HL-60 (cell line): ENCODE measurements at places on chromosomes 4 and X.

DNA sequence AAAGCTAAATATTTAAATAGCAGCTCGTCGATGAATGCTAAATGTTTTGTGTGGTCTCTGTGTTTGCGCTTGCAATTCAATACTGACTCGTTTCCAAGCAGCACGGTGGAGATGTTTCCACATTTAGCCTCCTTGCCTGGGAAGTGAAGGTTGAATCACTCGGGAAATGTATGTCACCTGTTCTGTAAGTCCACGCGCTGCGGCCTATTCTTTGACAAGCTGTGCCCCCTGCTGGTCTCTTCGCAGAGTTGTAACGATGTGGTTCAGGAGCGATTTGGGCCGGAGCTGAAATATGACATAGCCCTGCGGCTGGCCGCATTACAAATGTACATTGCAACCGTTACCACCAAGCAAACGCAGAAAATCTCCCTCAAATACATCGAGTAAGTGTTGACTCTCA lies 89.6 kb upstream of the PRPS2 start:
- peak; percentile 51 for DNase-seq

GRCh38 chr4:147749811-147750321 lies 18.0 kb downstream of the ARHGAP10 start:
- no peak for DNase-seq

- no peak for DNase-seq
Observed at GRCh38 chr4:105236202-105236915, 89.7 kb downstream of the TET2 start.

- no peak for DNase-seq
Observed at GRCh38 chr4:110514889-110515479, 39.0 kb downstream of the ENPEP start.

- no peak for DNase-seq
Observed at GRCh38 chrX:3244203-3244743, 102.2 kb downstream of the MXRA5 start.

GRCh38 chr4:134024251-134024650 lies 177.3 kb downstream of the PABPC4L start:
- no peak for DNase-seq

- no peak for DNase-seq
Observed at GRCh38 chr4:56238251-56238650, 149.0 kb downstream of the AASDH start.

GRCh38 chr4:74640111-74640903 lies 154.0 kb downstream of the BTC start:
- no peak for DNase-seq

- DNase-seq: no peak
Observed at GRCh38 chr4:87309625-87310024, 13.1 kb downstream of the HSD17B13 start.

GRCh38 chr4:184662236-184662635 lies 12.7 kb downstream of the PRIMPOL start:
- no peak for DNase-seq

DNA sequence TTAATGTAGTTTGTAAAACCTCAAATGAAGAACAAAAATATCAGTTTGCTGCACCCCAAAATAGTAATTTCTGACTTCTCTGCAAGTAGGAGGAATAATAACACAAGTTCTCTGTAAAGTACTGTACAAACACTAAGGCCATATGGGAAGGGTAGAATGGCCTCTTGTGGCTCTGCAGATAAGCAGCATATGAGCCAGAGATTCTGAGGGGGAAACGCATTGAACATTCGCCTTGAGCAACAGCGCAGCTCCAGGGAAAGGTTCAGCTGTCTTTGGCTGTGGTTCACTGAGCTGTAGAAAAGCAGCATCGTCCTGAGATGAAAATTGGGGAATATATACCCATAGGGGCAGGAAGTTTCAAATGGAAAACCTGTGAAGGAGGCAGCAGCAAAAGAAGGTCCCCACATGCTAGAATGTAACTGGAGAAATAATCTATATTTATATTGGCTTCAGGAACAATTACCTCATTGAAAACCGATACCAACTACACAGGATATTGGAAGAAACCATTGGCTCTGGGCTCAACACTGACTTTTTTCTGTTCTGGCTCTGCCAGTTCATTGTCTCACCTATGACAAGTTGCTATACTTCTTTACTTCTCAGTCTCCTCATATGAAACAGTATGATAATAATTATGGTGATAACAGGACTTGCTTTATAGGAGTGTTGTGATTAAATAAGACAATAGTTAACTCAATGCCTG lies 357.6 kb upstream of the CPEB2 start:
- DNase-seq: no peak

DNA sequence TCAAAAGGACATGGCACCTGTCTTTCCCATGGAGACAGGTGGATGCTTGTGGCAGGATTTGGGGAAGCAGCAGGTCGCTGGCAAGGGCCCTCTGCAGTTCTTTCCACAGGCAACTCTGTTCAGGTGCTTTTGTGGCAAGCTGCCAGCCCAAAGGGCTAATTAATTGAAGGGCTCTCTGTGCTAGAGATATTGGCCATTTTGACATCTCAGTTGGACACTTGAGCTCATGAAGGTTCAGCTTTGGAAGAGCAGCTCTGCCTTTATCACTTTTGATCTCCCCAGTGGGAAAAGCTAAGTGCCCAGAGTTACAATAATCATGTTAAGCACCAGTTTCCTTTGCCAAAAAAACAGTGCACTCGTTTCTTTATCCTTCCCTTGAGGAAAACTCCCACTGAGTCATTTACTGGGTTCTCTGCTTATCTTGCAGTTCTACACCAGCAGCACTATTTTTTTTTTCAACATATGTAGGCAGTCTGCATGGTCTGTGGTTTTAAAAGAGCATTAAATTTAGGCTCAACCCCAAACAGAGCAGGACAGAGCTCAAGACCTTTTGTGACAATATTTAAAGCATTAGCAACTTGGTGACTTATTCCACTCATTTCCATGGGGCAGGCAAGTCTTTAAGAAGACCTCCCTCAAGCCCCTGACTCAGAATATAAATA lies 336.4 kb upstream of the RASGEF1B start:
- DNase-seq: no peak

DNA sequence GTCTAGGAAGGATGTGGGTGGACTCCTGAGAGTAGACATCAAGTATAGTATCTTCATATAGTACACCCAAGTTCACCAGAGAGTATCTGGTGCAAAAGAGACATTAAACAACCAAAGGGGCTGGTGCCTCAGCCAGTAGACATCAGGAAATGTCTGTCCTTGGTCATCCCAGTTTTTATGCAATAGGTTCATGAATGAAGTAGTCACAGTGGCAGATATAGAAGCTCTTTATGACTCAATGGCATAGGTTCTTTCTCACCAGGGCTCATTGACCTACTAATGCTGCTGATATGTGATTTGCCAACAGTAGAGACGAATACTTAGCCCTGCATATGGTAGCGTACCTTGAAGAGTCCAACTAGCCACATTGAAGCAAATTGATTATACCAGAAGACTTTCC lies 45.0 kb upstream of the CCDC149 start:
- DNase-seq: no peak

GRCh38 chr4:81307991-81308390 lies 93.0 kb upstream of the PRKG2 start:
- DNase-seq: no peak

DNA sequence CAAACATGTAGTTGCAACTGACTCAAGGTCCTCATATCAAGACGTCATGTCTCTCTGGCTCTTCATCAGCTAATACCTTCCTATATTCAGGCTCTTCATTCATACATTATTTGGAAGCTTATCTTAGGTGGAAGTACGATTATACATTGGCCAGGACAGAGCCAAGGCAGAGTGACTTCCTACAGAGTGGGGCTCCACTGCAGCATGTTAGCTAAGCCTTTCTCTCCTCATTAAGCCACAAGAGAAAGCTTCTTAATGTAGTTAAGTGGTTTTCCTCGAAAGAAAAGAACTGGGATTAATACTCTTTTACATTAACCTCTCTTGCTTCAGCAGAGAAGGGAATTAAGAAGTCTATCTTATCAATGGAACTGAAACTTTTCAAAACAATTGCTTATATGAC lies 15.0 kb downstream of the C4orf33 start:
- DNase-seq: no peak

DNA sequence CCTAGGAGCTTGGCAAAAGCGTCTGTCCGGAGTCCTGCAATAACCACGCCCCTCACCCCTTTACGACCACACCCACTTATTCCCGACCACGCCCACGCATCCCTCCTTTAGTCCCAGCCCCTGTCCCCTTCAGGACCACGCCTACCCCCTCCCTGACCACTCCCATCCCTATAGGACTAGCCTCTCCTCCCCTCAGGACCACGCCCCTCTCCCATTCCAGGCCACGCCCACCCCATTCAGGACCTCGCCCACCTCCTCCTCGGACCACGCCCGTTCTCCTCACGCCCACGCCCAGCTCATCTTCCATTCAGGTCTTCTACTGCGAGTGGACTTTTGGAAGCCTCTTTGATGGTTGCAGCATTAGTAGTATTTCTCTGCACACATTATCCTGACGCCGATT lies 131.2 kb upstream of the STX18 start:
- no peak for DNase-seq

- no peak for DNase-seq
Observed at GRCh38 chrX:20300822-20301221, 34.1 kb upstream of the RPS6KA3 start.

DNA sequence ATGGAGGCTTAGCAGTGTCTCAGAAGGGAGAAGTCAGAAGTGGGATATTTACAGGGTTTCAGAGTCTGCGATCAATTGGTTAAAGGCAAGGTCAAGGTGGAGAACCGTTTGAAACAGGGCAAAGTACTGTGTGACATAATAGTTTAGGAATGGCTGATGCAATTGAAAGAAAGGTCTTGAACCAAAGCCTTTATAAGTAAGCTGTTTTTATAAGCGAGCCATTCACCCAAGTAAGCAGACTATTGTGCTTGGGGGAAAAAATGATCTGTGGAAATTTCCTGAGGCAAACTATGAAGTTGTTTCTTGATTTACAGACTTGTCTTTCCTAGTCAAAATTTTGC lies 327.3 kb downstream of the CAMK2D start:
- DNase-seq: no peak

DNA sequence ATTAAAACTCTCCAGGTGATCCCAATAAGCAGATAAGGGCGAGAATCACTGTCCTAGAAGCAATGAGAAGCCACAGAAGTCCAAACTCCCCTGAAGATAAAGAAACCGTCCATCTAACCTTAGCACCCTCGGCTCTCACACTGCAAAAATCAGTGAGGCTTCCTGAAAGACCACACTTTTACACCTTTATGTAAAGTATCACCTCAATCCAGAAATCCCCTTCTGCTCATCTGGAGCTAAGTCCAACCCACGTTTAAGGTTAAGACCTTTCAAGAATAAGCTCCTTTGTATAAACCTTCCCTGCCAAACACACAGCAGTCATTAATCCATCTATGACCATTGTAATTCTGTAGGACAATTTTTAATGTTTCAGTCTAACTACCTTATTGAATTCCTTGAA lies 41.7 kb downstream of the LIN54 start:
- no peak for DNase-seq

GRCh38 chrX:55867181-55867651 lies 149.7 kb downstream of the RRAGB start:
- DNase-seq: no peak

GRCh38 chr4:79046016-79046592 lies 106.9 kb upstream of the PAQR3 start:
- no peak for DNase-seq

GRCh38 chr4:14532436-14532835 lies 469.8 kb upstream of the CPEB2 start:
- no peak for DNase-seq

DNA sequence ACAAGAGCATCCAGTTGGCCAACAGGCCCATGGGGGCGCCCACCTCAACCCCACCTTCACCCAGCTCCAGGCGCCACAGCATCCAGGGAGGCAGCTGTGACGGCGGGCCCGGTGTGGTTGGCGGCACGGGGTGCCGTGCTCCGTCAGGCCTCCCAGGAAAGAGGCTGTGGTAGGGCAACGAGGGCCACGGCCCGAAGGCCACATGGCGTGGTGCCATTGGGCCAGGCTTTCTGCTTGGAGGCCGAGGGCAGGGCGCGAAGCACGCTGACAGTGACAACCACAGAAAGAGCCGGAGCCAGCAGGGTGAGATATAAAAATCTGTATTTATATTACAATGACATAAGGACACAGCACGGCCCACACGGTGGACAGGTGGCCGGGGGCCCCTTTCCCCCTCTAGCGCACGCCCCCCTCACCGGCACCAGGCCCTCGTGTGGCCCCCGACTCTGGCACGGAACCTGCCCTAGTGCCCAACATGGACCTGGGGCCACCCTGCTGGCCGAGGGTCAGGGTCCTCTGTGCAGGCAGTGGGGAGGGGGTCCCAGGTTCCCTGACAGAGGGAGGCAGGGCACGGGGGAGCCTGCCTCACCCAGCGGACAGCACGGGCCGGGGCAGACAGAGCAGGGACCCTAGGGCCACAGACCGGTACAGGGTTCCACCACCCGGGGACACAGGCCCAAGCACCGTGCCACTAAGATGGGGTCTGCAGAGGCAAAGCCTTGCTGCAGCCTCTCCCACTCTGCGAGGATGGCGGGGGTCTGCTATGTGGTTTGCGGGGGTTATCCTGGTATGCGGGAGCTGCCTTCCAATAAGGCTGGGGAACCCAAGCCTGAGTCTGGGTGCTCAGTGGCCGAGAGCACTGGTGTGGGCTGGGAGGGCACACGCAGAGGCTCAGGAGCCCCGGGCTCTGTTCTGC lies 5.5 kb upstream of the HAUS3 start:
- DNase-seq: no peak

GRCh38 chr4:98794565-98795205 lies 134.2 kb downstream of the EIF4E start:
- DNase-seq: no peak

- no peak for DNase-seq
Observed at GRCh38 chr4:115770046-115770543, 656.7 kb upstream of the NDST4 start.

DNA sequence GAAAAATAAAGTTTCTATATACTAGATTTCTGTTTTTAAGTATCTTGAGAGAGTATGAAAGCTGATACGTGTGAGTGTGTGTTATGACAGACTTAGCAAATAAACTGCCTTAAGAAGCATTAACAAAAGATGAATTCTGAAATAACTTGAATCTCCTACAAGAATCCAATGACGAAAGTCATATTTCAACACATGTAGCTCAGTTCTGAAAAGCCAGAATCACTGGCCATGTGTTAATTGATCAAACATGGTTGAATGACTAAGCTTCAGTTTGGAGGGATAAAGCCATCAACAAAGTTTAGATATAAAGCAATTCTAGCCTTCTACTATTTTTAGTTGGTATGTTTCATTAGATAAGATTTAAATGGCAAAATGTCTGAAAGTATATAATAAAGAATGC lies 88.5 kb upstream of the ETNPPL start:
- no peak for DNase-seq

- DNase-seq: no peak
Observed at GRCh38 chrX:100695991-100696390, 35.9 kb downstream of the SYTL4 start.

- no peak for DNase-seq
Observed at GRCh38 chrX:13483773-13484172, 85.6 kb upstream of the EGFL6 start.

GRCh38 chr4:26174027-26174426 lies 146.8 kb upstream of the RBPJ start:
- no peak for DNase-seq

- no peak for DNase-seq
Observed at GRCh38 chr4:189302719-189303118, 638.0 kb upstream of the FRG1 start.

GRCh38 chrX:149845385-149845784 lies 35.6 kb upstream of the MAGEA8 start:
- no peak for DNase-seq
